ENCODE measurements at places on chromosomes 3 and 15.

GRCh38 chr3:152307829-152308474 is 39.2 kb downstream of the MBNL1 start:
- DNase-seq, result no peak

GRCh38 chr3:128362026-128362965 is 104.4 kb downstream of the DNAJB8 start:
- DNase-seq, result no peak

DNA sequence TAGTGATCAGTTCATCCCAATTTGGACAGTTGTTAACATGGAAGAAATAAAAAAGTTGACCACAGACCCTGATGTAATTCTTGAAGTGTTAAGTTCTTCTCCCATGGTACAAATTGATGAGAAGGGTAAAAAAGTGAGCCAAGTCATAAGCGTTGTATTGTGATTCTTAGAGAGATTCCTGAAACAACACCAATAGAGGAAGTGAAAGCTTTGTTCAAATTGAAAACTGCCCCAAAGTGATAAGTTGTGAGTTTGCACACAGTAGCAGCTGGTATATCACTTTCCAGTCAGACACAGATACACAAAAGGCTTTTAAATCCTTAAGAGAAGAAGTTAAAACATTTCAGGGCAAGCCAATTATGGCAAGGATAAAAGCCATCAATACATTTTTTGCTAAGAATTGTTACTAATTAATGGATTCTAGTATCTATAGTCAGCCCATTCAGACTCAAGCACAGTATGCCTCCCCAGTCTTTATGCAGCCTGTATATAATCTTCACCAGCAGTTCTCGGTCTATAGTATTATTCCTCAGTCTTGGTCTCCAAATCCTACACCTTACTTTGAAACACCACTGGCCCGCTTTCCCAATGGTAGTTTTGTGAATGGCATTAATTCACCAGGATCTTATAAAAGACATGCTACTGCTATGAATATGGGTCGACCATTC is 38.2 kb downstream of the CDIN1 start:
- no peak for DNase-seq

DNA sequence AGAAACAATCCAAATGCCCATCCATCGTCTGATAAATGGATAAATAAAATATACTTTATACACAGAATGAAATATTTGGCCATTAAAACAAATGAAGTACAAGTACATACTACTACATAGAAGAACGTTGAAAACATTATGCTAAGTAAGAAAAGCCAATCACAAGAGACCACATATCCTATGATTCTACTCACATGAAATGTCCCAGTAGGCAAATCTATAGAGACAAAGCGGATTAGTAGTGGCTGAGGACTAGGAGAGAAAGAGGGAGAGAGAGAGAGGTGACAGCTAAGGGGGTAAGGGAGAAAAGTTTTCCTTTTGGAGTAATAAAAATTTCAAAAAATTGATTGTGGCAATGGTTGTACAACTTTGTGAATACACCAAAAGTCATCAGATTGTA is 147.0 kb downstream of the GREM1 start:
- no peak for DNase-seq

DNA sequence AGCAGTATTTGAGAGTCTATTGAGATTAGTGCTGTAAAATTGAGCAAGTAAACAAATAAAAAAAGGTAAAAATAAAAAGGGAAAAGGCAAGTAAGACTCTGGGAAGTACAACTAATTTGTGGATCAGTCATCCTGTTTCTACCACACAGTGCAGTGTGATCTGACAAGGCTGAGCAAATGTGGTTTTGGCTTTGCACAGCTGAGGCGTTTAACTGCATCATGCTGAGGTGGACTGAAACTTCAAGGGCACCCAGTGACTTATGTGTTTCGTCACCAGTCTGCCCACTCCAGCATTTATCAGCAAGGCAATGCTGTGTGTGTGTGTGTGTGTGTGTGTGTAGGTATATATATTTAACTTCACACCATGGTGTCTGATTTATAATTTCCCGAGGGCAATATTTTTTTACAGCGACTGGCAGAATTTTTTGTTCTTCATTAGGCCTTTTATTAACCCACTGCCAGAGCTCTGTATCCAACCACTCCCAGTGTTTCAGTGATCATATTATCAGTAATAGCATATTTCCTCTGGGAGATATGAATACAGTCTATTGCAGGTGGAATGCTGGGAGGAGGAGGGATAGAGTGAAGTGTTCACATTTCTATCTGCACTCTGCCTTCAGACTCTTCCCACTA is 131.5 kb upstream of the SATB1 start:
- DNase-seq, result peak; percentile 6

DNA sequence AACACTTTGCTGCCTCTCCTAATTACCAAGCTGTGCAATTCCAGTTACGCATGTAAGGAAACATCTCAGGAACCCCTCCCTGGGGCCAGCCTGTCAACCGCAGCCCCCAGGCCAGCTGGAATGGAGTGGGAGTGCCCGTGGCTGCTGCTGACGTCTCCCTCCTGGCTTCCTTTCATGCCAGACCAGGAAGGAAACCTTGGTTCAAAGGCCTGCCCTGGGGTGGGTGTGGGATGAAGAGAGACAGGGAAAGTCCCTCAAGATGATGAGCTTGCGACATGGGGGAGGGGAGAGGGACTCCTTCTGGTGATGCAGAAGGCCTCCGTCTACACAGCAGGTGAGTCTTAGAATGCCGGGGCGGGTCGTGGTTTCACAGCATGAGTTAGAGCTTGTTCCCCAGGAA is 11.4 kb upstream of the CYP11A1 start:
- DNase-seq, result no peak

DNA sequence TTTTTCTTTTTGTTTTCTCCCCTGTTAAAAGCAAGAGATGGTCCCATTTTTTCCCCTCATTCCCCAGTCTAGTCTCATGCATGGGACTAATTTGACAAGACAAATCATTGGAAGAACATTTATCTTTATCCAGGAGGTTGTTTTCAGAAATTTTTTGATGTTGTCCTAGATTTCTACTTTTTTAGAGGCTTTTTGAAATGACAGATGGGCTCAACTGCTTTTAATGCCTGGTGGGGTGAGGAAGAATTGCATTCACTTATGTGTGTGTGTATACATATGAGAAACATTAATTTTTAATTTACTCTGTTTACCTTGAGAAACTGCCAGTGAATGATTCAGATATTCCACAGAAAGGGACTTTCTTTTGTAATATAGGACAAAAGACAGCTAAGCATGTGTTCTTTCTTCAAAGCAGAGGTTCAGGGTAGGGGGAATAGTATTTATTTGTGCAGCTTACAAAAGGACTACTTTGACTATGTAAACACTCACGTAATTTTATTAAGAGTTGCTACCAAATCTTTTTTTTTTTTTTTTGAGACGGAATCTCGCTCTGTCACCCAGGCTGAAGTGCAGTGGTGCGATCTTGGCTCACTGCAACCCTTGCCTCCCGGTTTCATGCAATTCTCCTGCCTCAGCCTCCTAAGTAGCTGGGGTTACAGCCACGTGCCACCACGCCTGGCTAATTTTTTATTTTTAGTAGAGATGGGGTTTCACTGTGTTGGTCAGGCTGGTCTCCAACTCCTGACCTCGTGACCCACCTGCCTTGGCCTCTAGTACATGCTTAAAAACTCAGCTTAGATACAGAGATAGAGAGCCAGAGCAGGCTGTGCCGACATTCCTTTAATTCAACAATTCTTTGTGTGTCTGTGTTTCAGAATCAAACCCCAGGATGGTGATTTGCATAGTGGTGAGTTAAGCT is 130.1 kb upstream of the RARB start:
- DNase-seq, result no peak

GRCh38 chr3:58383904-58384303 is 49.7 kb downstream of the PDHB start:
- DNase-seq, result no peak

GRCh38 chr15:43769584-43770228 is 7.1 kb downstream of the ELL3 start:
- DNase-seq, result peak; percentile 44

DNA sequence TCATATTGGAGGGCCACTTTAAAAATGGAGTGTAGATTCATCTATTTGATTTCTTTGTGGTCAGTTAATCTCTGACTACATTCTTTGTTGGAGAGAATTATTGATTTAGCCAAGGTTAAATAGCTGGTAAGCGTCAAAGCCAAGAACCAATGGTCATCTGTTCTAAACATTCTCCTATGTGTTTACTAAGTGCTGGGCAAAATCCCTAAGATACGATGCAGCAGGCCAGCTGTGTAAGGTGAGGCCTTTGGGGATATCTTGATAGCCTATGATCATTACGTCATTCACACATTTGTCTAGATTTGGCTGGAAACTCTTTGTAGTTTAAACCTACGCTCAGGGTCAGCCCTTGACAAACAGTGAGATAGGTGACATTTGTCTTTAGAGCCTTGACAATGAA is 236.2 kb downstream of the NR1D2 start:
- no peak for DNase-seq

GRCh38 chr3:23663661-23664186 is 142.0 kb upstream of the UBE2E1 start:
- DNase-seq, result no peak

DNA sequence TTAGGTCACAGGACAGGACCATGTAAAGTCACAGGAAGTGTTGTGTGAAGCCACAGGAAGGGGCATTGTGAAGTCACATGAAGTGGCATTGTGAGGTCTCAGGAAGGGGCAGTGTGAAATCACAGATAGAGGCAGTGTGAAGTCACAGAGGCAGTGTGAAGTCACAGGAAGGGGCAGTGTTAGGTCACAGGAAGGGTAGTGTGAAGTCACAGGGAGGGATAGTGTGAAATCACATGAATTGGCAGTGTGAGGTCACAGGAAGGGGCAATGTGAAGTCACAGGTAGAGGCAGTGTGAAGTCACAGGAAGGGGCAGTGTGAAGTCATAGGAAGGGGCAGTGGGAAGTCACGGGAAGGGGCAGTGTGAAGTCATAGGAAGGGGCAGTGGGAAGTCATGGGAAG is 37.9 kb downstream of the GASK1A start:
- no peak for DNase-seq

GRCh38 chr3:55691141-55691540 is 204.0 kb upstream of the WNT5A start:
- DNase-seq, result no peak

DNA sequence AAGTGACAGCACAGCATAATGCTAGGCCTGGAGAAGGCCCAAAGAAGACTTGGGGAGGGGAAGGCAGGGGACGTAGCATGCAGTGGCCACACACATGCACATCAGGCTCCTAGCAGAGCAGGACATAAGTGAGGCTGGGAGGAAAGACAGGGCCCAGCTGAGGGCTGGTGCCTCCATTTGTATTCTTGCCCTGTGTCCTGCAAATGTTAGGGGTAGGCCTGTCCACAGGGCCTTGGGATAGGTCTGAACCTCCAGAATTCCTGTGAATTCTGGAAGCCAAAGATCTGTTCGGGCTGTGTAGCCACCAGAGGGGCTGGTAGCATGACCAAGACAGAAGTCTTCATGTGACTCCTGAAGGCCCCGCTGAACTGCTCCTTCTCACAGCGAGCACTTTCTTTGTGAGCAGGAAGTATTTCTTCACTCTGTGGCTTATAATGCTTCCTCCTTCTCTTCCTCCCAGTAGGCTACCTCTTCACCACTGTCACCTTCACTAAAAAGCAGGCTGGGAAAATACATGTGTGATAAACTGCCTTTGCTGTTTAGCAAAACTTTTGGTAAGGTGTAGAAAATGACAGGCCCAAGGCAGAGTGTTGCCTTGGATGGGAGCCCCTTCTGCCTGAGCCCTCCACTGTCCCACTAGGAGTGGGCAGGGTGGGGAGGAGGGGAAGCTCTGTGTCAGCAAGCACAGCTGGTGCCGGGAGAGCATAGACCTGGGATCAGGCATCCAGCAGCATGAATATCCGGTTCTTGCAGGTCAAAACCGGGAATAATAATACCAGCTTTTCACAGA is 8.4 kb downstream of the CERS3 start:
- no peak for DNase-seq

DNA sequence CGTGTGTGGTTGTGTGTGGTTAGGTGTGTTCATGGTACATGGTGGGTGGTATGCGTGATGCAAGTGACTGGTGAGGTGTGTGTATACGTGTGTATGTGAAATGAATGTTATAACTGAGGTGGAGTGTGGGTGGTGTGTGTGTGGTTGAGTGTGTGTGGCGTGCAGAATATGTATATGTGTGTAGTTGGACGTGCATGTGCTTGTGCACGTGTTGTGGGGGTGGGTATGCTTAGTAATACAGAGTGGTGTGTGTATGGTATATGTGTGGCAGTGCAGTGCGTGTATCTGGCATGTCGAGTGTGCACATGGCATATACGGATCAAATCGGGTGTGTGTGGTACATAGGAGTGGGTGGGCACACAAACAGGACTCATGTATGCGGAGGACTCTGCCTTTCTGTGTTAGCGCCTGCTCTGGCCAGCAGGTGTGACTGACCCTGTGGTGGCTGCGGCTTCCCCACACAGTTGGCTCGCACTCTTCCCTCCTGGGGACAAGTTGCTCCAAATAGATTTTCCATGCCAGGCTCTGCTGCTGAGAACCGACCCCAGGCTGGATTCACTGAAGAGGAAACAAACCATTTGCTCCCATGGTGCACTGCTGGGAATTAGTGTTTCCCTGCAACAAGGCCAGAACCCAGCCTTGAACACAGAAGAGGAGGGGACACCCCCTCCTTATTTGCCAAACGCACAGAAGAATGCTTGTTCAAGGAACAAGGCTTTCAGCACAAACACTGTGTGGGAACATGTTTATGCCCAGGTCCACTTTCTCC is 1.2 kb upstream of the C3orf70 start:
- DNase-seq, result no peak

DNA sequence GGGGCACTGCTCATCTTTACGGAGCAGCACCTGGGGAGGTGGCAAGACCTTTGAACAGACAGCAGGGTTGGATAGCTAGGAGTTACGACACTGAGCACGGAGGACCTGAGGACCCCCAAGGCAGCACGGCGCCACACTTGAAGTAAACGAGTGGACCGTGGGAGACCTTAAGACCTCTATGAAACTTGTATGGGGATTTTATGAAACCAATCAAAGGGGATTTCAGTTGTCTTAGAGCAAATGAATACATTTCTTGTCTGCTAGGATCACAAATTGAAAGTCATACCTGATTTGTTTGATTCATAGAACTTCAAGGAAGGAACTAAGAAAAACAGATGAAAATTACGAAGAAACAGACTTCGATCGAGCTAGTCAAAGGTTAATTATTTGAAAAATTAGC is 281.2 kb downstream of the MECOM start:
- DNase-seq, result no peak

GRCh38 chr3:57939775-57940174 is 68.4 kb upstream of the FLNB start:
- DNase-seq, result no peak

- DNase-seq, result no peak
These were observed 769 bp upstream of the SELENOS start for GRCh38 chr15:101277943-101278564.

DNA sequence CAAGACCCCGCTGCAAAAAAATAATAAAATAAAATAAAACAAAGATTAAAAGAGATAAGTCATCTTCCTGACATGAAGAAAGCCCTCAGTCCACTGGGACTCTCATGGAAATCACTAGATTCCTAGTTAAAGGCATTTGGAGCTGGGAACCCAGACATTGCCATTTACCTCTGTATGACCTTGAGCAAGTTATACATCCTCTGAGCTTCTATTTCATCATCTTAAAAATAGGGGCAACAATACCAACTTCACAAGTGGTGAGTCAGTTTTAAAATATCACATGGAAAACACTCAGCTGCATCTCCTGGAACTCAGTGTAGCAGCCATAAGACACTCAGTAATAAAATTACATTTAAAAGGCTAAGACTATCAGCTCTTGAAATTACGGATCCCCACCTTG is 334.8 kb downstream of the ERC2 start:
- DNase-seq, result no peak
